Activated T-cell treated with anti-CD3 and anti-CD28 coated beads, Interleukin-2, amount 50 U/mL, for 48 hours (primary cell): ENCODE measurements at places on chromosomes 12 and 14.

GRCh38 chr12:53560351-53560750 lies 53.1 kb upstream of the NPFF start:
- no peak for DNase-seq

DNA sequence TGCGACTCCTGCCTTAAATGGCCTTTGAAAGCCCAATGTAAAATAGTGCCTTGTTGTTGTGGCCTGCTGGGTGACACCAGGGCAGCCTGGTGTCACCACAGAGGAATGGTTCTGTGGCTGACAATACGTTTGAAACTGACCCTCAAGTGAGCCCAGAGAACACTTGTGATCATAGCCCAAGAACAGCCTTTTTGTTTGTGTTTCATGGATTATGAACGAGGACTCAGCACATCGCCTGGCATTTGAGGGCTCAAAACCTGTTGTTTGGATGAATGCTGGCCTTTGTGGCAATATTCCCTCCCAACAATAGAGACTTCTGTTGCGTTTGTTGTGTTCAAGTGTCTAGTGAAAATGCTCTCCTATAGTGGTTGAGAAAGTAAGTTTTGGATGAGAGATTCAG lies 48.5 kb downstream of the TSPAN9 start:
- DNase-seq: no peak

GRCh38 chr14:81172353-81172752 lies 48.4 kb downstream of the GTF2A1 start:
- DNase-seq: no peak

- DNase-seq: no peak
Measured at GRCh38 chr12:132578826-132579225, 31.6 kb downstream of the LRCOL1 start.

- DNase-seq: peak; percentile 92
Measured at GRCh38 chr12:65169320-65170208, at the start of gene LEMD3. LEMD3 (plus strand) TSS chr12:65169583; CDS start chr12:65169597, 14 bp downstream.

GRCh38 chr12:13099066-13099843 lies 4.2 kb downstream of the GSG1 start:
- no peak for DNase-seq

DNA sequence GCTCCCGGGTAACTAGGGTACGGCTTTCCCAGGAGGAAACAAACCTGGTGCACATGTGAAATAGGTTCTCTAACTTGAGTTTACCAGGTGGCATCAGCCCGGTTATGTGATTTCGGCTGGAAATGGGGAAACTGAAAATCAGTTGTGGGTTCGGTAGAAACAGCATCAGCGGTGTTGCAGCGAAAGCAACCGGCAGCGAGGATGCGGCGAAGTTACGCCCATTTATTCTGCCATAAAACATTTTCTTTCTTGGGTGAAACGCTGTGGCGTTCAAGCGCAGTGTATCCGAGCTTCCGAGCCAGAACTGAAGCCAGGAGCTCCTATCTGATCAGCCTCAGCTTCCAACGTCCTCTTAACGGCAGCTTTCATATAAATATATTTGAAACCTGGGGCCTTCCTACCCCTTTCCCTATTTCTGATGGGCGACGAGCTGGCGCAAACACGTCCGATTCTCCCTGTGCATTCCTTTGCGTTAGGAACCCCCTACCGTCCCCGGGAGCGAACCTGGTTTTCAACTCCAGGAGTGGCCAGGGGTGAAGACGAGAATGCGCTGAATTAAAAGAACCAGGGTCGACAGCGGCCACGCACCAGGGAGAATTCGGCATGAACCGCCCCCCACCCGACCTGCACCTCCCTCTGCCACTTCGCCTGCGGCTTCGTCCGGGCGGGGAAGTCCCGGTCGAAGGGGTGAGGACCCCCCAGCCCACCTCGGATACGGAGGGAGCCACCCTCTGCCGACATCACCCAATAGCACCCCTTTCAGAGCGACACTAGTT lies 1.6 kb downstream of the DPF3 start:
- peak; percentile 46 for DNase-seq

- no peak for DNase-seq
Measured at GRCh38 chr12:58321414-58321813, 380.0 kb downstream of the ATP23 start.

GRCh38 chr12:130661486-130662255 lies 54.4 kb downstream of the RIMBP2 start:
- DNase-seq: no peak

DNA sequence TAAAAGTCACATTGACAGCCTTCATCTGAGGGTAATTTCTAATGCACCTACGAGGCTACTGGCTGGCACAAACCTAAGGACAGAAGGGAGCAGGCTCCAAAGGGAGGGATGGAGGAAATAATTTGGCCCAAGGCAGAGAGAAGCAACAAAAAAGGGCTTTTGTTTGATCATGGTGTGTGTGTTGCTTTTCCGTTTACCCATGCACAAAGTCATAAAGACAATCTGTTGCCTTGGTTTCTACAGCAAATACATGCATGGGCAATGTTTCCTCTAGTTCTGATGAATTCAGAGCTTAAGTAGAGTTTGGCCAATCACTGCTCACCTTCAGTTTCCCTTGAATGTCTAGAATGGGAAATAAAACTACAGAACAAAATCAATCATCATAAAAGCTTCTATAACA lies 262.5 kb upstream of the CAND1 start:
- no peak for DNase-seq

DNA sequence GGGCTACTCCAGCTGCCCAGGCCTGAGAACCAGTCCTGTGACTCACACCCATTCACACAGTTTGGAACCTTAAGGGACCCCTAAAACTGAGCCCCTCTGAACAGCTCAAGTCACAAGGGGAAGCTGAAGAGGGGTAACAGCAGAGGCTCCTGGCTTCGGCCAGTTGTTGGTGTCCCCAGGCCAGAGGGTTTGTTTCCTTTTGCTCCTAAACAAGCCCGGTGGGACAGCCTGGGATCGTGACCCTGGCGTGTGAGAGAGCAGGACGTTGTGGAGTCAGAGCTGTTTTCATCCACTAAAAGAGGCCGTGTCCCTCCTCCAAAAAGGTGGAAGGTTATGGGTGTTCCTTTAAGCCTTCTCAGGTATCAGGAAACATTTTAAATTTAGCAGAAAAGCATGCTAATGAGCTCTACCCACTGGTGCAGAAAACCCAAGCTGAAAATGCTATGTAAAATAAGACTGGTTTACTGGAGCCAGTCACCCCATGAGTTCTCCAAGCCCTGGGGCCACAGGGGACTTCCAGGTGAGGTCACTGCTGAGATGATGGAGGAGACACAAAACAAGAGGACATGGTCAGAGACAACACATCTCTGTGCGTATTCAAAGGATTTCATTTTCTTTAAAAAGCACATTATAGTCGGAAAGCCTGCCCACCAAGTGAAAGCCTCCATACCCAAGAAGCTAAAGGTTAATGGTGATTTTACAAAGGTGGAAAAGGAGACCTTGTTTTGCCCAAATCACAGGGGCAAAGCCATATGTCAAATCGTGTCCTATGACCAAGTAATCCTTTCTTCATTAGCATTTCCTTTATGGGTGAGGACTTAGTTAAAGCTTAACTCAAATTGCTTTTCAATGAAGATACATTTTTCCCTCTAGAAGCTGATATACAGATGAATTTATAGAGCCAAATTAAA lies 14.1 kb downstream of the PRKAB1 start:
- no peak for DNase-seq

- DNase-seq: no peak
Measured at GRCh38 chr12:304805-305204, 42.2 kb upstream of the SLC6A13 start.

DNA sequence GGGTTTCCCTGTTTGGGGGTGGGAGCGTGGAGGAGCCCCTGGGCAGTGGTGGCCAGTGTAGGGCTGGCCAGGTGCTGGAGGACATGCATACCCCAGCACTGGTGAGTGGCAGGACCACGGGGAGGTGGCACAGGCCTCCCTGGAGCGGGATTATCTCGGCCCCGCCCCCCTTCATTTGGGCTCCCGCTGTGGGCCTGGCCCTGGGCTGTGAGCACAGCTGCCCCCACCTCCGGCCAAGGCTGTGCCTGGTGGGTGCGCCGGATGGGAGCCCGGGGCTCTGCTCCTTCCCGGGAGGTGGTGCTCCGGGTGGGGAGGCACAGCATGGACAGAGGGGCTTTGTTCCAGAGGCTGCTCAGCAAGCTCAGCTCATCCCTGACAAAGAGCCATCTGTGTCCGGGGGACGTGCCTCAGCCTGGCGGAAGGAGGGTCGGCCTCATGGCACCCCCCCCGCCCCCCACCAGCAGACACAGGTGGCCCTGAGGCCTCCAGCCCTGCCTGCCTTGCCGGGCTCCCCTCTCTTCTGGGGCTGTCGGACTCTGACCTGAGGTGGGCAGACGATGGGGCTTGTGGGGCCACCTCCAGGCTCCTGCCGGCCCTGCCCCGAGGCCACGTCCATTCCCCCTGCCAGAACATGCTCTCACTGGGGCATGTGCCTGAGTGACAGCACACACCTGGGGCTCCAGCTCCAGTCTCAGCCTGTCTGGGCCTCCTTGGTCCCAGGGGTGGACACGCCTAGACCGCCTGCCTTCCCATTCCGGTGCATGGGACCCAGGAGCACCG lies 8.4 kb downstream of the TEDC1 start:
- no peak for DNase-seq

DNA sequence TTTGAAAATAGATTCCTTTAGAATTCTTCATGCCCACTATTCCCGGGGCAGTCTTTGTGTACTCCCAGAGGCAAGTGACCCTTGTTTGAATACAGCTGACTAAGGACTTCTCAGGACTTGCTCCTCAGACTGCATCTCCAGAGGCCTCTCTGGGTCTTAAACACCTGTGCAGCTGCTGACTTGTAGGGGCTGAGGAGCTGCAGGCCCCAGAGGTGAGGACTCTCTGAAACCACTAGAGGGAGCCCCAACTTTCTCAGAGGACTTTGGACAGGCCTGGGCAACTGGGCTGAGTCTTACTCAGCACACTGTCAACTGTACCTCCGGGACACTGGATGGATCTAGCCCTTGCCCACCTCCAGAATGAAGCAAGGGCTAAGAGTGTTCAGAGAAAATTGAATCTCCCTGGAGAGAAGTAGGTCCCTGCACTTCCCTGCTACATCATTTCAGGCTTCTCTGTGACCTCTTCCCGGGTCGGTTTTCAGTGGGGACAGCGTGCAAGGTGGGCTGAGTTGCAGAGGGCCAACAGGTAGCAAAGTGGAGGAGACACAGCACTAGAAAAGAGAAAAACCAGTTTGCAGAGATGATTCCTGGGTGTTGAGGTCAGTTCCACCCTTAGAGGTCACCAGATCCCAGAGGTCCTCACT lies 164.6 kb downstream of the TMEM117 start:
- DNase-seq: peak; percentile 31

- DNase-seq: no peak
Measured at GRCh38 chr12:72110937-72111650, 161.1 kb upstream of the TRHDE start.

DNA sequence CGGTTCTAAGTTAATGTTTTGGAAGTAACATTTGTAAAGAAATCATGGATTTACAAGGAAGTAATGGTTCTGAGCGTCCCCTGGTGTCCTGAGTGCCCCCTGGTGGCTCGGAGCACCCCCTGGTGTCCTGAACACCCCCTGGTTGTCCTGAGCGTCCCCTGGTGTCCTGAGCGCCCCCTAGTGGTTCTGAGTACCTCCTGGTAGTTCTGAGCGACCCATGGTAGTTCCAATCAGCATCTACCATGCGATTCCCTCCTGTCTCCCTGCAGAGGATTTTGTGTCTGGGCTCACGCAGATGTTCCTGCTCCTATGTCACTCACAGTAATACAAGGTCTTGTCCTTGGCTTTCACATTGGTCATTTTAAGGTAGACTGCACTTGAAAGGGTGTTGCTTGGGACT lies 1352.9 kb downstream of the TMEM121 start:
- peak; percentile 79 for DNase-seq
